ENCODE measurements at places on chromosomes 1 and 21.

GRCh38 chr1:14951766-14952165 lies 201.8 kb upstream of the TMEM51 start:
- no peak for DNase-seq

GRCh38 chr1:162765788-162766187 lies 24.7 kb upstream of the HSD17B7 start:
- DNase-seq = no peak

- DNase-seq = no peak
Observed at GRCh38 chr1:29640428-29640785, 404.1 kb downstream of the PTPRU start.

- DNase-seq = no peak
Observed at GRCh38 chr1:211287218-211287617, 28.1 kb downstream of the RCOR3 start.

DNA sequence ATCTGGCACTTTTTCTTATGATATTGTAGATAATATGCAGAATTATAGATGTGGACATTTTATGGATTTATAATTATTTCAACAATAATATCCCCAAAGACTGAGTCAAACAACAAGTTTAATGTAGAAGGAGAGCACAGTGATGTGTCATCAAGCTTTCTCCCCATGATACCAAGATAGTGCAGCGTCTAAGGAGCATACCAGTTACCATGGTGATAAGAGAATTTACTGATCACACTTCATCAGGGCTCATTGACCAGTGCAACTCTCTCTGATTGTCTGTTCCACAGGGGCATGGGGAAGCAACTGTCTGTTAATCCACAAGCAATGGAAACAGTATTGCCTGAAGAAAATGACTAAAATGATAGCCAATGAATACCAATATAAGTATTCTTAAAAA lies 209.6 kb upstream of the DPYD start:
- no peak for DNase-seq

DNA sequence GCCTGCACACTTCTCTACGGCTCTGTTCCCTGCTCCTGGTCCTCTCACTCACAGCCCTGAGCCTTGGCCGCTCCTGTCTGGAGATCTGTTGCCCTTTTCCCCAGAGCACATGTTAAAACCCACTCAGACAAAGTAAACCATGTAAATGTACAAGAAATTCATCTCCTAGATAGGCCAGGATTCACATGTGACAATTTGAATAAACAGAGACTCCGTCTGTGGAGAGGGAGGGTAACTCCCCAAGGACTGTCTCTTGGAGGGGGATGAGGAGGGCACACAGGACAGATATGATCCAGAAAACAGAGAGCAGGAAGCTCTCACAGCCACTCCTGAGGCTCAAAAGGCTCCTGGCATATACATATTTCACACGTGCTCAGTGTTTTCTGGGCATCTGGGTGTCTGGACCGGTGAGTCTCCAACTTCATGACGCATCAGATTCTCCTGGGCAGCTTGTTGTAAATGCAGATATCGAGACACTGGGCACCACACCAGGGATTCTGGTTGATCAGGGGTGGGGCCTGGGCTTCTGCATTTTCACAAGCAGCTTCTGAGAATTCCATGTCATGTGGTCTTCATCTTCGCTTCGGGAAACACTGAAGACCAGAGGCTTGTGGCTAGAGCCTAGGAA lies 6.4 kb upstream of the KAZN start:
- DNase-seq = no peak

GRCh38 chr1:96361271-96361856 lies 360.2 kb upstream of the PTBP2 start:
- no peak for DNase-seq

GRCh38 chr21:14736672-14737071 lies 190.6 kb upstream of the SAMSN1 start:
- no peak for DNase-seq

- no peak for DNase-seq
Observed at GRCh38 chr1:19156676-19157075, 53.4 kb downstream of the UBR4 start.

DNA sequence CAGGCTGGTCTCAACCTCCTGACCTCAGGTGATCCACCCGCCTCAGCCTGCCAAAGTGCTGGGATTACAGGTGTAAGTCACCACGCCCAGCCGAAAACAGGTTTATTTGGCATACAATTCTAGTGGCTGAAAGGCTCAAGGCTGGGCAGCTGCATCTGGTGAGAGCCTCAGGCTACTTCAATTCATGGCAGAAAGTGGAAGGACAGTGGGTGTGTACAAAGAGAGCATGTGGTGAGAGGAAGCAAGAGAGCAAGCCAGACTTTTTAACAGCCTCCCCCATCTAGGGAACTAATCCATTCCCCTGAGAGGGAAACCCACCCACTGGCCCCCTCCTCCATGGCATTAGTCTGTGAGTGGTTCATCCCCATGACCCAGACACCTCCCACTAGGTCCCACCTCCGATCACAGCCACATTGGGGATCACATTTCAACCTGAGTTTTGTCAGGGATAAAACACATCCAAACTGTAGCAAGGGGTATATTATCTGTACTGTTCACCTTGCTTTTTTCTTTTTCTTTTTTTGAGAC lies 9.5 kb downstream of the BMP8A start:
- DNase-seq = no peak

- DNase-seq = no peak
Observed at GRCh38 chr21:39014747-39015146, 168.5 kb downstream of the PSMG1 start.

- DNase-seq = no peak
Observed at GRCh38 chr1:94335447-94335846, 82.7 kb upstream of the ABCD3 start.

GRCh38 chr1:41322835-41323234 lies 38.4 kb upstream of the FOXO6 start:
- DNase-seq = no peak

DNA sequence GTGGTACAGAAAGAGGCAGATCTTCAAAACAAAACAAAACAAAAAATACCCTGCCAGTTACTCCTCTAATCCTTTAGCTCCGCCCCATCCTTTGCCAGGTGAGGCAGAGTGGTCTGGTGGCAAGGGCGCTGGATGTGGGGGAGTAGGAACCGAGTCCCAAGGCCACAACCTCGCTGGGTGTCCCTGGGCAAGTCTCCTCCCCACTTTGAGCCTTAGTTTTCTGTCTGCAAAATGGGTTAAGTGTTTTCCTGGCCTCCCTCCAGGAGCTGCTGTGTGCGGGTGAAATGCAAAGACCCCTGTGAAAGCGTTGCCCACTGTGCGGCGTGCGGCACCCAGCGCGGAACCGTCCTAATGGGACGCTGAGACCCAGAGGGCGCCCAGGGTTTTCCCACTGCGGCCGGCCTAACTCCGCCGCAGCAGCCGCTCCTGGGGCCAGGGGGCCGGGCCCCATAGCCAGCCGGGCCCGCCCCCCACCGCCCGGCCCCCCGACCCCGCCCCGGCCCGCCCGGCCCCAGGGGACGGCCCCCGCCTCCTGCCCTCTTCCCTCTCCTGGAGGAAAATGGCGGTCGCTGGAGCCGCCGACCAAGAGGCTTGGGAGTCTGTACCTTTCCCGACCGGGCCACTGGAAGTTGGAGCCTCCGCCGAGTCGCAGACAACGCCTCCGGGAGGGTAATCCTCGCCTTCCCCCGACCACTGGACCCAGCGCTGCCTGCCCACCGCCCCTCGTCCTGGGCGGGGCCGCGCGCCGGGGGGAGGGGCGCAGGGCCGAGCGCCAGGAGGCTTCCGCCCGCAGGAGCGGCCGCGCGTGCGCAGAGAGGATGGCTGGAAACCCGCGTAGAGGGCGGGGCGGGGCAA lies at the start of the genes ERMAP and SVBP:
ERMAP (plus strand) TSS at position 538 of the 855 bp plus-strand sequence. CDS start 13,327 bp downstream, outside the sequence.
SVBP (minus strand) TSS at position 813 of the 855 bp plus-strand sequence. CDS start 853 bp downstream, outside the sequence.
- DNase-seq = peak; percentile 97

GRCh38 chr1:115242543-115242942 lies 95.5 kb downstream of the NGF start:
- no peak for DNase-seq

DNA sequence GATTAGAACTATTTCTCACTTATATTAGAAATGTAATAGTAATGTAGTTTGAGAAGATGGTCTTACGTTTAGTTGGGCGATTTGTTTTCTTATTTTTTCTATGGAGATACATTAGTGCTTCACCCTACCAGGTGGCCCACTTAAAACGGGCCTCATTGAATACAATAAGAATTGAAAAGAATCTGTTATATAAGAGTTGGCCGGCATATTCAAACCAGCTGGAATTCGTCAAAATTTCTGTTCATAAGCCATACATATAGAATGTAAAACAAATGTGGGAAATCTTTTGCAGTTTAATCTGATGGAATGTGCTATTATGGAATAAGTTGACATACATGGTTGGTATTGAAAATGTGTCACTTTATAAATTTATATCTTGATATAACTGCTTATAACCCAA lies 96.4 kb upstream of the C1orf105 start:
- DNase-seq = no peak

- DNase-seq = no peak
Observed at GRCh38 chr1:201584471-201585092, 45.7 kb downstream of the NAV1 start.

DNA sequence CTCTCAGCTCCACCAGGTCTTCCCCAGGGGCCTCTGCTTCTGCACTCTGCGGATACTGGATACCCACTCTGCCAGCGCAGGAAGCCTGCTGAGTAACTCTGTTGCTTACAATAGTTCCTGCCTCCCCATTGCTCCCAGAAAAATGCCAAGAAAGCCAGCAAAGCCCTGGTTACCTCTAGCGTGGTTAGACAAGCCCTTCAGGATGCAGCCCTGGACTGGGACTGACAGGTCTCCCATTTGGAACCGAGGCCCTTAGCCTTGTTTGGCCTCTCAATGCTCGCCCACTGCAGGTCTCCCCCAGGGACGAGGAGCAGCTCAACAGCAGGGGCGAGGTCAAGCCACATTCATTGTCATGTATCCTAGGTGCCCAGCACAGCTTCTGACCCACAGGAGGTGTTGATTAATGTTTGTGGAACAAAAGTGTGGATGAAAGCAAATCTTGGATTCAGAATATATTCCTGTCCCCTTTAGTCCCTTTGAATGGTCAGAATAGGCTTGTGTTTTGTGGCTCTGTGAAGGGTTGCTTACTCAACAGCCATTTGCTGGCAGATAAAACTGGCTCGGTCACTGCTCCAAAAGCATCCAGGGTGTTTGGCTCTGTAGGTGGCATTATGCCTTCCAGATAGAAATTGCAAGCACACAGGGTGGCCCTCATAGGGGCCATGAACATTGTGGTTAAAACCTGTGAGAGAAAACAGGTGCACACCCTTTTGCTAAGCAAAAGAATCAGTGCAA lies 58.9 kb downstream of the C1orf198 start:
- no peak for DNase-seq

GRCh38 chr1:39384305-39384704 lies 107.1 kb upstream of the BMP8A start:
- no peak for DNase-seq

- DNase-seq = no peak
Observed at GRCh38 chr1:97905141-97905940, 15.5 kb downstream of the DPYD start.

GRCh38 chr1:54857141-54857540 lies 29.9 kb downstream of the DHCR24 start:
- no peak for DNase-seq

DNA sequence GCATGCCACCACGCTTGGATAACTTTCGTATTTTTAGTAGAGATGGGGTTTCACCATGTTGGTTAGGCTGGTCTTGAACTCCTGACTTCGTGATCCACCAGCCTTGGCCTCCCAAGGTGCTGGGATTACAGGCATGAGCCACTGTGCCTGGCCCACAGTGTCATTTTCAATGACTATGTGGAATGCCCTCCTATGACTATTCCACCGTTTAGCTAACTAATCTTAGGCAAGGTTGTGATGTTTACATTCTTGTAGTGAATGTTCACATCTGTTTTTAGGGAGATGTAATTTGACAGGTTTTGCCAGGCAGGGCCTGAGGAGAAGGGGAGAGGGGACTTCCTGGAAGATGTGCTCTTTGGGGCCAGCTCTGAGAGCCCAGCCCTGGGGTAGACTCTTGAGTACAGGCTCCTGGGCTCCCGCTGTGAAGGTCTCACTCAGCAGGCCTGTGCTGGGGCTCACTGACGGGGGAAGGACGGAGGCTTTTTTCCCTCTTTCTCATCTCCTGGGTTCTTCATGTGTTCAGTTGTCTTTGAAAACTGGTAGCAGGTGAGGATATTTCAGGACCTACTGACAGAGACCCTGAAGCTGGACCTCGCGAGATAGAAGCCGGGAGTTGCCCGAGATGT lies 13.2 kb downstream of the COQ8A start:
- DNase-seq = no peak

- DNase-seq = no peak
Observed at GRCh38 chr1:89130716-89131115, 4.8 kb upstream of the GBP2 start.

GRCh38 chr1:71039661-71040262 lies 7.9 kb downstream of the PTGER3 start:
- DNase-seq = no peak

- no peak for DNase-seq
Observed at GRCh38 chr21:32347977-32348376, 44.8 kb downstream of the URB1 start.

DNA sequence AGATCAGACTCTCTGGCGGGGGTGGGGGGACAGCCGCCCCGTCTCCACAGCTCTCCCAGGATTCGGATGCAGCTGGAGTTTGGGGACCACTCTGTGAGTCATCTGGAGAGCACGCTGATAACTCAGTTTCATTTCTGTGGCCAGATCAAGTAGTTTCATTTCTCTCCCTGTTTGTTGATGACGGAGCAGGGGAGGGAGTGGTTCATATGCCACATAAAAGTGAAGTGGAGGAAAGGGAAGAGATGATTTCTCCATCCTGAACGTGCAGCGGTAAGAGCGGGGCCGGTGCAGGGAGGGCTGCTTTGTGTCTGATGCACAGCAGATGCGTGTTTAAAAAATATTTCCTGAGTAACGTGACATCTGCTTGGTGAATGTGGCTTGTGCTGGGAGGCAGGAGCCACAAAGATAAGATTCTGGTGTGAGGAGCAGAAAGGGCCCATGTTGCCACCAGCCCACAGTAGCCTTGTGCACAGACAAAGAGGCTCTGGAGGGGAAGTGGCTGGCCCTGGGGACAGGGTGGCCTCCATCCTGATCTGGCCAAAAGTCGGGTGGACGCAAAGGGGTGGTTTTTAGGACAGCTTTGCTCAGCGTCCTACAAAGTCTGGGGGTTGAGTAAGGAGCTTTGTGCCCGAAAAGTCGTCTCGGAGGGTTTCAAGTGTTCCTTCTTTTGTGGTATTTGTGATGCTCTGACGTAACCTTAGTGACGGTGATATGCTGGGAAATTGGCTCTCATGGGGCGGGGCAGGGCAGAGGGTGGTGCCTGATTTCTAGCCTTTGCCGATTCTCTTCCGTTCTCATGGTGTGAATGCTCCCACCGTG lies at the start of gene MX2:
MX2 (plus strand) TSS at position 242 of the 819 bp plus-strand sequence. CDS start 14,880 bp downstream, outside the sequence.
- no peak for DNase-seq

DNA sequence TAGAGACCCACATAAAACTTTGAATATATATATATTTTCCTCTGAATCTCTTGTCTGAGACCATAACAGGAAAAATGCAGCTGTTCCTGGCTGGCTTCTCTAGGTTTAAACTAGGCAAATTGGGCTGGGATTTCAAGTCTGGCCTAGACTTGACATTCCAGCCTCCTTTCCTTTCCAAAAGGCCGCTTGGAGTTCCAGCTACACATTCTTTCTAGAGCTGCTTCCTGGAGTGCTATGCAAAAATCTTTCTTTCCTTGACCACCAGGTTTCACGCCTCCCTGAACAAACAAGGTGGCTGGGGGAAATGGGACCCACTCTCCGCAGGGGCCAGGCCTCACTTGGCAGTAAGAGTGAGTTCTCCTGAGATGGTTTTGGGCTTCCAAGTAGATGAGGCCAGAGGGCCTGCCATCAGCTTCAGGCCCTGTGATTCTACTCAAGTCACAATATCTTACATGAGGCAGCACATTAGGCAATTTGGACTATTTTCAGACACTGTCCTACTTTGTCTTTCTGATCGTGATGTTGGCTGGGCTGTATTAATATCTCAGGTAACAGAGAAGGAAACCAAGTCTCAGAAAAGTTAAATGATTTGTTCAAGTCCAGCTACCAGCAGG lies 102.4 kb downstream of the FAM78B start:
- no peak for DNase-seq

- no peak for DNase-seq
Observed at GRCh38 chr1:9481048-9481447, 58.2 kb upstream of the SLC25A33 start.
